Activated naive CD4-positive, alpha-beta T cell treated with Interleukin-2 at 50 U/mL for 16 hours (primary cell): ENCODE measurements at places on chromosomes 7 and 10.

- DNase-seq = no peak
Observed at GRCh38 chr7:81008901-81009300, 90.0 kb upstream of the SEMA3C start.

DNA sequence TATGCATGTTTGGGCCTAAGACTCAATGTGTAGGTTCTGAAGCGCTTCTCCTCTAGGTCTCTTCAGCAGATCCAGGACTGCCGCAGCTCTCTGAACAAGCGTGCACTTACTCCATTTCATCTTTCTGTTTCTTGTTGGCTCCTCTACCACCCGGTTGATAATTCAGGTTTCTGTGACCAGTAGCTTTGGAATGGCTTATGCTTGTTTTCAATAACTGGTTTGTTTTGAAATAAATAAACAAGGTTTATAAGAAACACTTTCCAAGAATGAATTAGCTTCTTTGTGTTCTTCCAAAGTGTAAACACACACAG, 1.5 kb downstream of the MDFIC start:
- no peak for DNase-seq

DNA sequence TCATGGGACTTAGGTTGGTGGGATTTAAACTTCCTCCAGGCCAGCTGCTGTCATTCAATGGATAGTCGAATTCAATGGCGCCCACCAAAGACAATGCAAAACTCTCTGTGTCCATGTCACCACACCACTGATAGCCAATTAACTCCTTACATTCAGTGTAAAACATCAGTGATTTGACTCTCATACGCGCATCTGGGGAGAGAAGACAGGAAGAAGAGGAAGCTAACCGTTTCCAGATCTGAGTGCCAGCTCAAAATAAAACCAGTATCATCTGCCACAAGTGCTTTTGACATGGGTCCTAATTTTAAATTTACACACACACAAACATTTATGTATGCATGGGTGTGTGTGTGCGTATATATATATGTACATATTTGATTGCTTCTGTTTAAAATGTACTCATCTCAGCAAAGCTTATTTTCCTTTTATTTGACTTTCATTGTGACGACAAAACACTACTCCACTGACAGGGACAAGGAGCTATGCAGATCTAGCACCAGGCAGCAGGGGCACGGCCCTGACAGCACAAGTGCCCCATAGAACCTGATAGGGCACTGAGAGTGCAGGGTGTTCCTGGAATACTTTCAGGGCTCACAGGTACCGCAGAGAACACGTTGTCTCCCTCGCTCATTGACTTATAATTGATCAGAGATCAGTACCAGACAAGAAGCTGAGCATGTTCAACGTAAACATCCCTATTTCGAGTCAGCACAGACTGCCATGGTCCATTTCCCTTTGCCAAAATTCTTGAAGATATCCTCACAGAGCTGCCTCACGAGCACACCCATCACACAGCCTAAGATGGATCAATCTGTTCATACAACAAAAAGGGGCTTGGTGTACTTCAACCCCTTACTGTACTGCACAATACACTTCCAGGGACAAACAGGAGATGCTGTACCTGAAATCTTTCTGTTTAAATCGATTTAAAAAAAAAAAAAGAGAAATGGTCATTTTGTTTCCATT, 176.1 kb downstream of the COBL start:
- DNase-seq = no peak

- no peak for DNase-seq
Observed at GRCh38 chr7:132932296-132933071, 149.4 kb downstream of the CHCHD3 start.

DNA sequence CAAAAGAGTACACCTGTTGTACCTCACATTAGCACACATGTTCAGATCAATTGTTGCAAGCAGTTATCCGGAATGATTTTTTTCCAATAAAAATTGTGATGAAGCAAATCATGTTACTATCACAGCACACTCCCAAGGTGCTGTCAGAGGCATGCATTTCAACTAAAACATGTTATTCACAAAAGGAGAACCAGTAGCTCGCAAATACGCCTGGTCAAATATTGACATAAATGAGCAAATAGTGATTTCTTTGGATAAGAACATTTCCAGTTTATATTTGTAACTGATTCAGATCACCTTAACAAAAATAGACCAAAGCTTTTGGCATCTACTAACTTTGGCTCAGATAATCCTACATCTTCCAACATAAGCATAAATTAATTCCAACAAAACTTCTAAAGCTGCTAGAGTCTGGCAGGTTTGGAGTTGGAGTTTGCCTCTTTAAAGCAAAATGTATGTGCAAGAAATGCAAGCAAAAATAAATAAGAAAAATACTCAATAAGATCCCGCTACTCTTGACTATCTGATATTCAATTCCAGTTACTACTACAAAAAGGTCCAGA, 208.0 kb downstream of the SFMBT2 start:
- no peak for DNase-seq

GRCh38 chr10:77592510-77592909, 45.1 kb downstream of the KCNMA1 start:
- DNase-seq = no peak

DNA sequence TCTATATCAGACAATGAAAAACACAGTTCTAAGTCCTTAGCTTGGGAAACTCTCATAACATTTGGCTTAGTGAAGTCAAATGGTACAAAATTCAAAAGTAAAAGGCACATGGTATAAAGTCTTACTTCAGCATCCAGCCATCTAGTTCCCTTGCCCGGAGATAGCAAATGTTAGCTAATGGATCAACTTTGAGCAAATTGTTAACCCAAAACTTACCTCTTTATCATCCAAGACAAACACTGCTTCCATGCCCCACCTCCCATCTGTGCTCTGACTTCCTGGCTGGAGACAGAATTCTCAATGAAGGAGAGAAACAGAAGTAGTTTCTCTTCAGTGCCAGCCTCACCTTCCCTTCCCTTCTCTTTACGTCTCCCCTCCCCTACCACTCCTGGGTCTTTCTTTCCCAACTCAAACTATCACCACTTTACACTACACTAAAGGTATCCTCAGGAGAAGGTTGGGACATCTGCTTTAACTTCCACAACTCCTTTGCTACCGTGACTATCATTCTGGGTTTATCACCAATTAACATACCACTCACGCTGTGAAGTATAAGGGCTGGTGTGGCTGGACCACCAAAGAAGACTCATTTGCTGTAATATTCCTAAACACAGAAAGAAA, 21.2 kb upstream of the ZNRF2 start:
- DNase-seq = no peak

- DNase-seq = no peak
Observed at GRCh38 chr7:17600340-17600752, 301.9 kb downstream of the AHR start.

GRCh38 chr10:124007773-124008145, 85.6 kb downstream of the CHST15 start:
- DNase-seq = no peak

- no peak for DNase-seq
Observed at GRCh38 chr10:116802474-116802873, 46.8 kb upstream of the ENO4 start.

- DNase-seq = no peak
Observed at GRCh38 chr7:111059833-111060232, 31.1 kb upstream of the LRRN3 start.

GRCh38 chr7:133059263-133059662, 22.6 kb downstream of the CHCHD3 start:
- no peak for DNase-seq
